ENCODE measurements at places on chromosomes 5 and 9.

- no peak for DNase-seq
Observed at GRCh38 chr5:119418606-119419100, 33.6 kb upstream of the HSD17B4 start.

DNA sequence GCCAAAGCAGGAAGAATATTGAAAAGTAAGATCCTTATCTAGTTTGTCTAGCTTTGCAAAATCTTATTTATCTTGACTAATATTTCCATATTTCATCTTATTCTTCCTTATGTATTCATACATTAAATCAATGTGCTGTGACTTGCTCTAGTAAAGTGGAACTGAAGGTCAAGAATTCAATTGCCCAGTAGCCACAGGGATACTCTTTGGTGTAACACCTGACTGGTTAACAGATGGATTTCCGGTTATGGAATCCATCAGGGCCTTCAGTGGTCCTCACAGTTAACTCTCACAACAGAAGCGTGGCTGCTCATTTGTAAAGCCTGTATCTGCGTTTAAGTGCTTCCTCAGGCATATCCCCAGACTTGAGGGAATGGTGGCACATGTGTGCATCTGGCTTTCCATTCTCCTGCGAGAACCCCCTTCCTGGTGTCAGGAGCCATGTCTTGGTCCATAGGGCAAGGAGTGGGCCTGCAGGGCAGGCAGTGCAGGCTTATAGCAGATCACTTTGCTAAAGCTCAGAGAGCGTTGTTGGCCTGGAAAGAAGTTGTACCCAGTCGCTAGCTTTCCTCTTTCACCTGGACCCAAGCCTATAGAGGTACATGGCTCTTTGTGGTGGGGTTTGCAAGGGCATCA lies 99.2 kb downstream of the HSPA4 start:
- no peak for DNase-seq

DNA sequence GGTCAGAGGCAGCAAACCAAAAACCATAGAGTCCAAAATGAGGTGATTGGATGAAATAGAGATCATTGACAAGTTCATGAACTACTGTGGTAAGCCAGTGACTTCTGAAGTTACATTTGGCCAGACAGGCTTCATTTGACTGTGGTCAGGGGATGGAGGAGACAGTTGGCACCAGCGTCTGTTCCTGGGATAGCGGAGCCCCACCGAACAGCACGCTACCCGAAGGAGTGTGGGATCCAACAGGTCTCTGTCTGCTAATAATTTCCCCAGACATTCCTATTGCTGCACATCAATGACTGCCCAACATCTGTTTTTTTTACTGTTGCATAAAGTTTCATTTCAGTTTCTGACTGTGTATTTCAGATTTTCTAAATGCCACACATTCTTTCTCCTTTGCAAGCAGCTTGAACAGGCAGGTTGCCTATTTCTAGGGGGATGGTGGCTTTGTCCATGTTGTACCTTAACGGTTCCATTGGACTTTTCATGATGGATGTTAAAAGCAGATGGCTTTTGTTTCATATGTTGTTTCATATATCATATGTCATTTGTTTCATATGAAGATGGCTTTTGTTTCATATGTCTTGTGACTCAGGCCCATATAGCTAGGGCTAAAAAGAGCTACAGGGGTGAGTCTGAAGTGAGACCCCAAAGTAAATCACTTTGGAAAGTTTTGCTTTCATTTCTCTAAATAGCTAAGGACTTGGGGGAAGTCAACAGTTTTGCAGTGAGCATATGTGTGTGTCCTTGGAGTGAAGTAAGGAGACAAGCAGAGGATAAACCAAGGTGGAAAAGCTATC lies 180.8 kb downstream of the GOLPH3 start:
- DNase-seq: no peak

- no peak for DNase-seq
Observed at GRCh38 chr5:125326150-125326510, 579.7 kb upstream of the ZNF608 start.

GRCh38 chr5:37839407-37840052 lies at the start of gene GDNF:
Gene GDNF, minus strand, starts transcription at chr5:37840041. Its CDS starts 5,245 bp downstream, at chr5:37834796.
- no peak for DNase-seq

DNA sequence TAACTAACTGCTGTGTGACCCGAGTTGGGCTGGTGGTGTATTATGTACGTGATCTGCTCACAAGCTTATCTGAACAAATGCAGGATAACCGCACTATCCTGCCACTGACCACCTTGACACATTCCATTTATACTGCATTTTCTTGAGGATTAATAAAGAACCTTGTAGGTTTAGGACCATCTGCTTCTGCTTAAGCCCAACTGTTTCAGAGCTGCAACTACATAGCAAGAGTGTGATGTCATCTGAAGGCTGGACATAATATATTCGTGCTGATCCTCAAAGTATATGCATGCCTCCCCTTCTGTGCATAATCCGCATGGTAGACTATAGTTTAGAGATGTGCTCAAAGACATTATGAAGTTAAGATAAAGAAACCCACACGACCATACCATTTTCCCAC lies 435.9 kb downstream of the BNC2 start:
- no peak for DNase-seq

DNA sequence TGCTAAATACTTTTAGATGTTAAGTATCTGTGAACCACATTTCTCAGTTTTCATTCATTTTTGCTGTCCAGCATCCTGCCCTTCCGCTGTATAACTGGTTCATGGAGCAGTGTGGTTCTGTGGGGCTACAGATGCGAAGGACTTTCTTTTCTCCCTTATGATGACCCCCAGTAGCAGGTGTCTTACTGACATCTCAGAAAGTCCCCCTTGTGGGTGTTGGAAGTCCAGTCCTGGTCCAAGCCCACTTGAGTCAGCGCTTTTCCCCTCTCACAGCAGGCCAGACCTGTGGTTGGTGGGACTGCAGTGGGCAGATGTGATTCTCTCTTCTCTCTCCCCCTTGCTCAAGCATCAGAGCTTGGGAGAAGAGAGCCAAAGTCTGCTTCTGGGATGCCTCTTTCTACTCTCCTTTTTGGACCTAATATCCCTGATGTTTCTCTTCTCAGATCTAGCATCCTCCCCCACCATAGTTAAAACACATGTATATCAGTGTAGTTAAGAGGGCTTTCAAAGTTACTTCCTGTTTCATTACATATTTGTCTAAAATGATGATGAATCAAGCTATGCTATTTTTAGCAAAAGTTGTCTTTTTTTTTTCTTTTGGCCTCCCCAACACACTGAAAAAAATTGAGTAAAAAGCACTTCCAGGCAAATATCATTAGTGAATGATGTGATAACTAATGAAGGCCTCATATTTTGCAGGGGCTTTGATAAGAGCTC lies 119.5 kb upstream of the ZNF618 start:
- no peak for DNase-seq

DNA sequence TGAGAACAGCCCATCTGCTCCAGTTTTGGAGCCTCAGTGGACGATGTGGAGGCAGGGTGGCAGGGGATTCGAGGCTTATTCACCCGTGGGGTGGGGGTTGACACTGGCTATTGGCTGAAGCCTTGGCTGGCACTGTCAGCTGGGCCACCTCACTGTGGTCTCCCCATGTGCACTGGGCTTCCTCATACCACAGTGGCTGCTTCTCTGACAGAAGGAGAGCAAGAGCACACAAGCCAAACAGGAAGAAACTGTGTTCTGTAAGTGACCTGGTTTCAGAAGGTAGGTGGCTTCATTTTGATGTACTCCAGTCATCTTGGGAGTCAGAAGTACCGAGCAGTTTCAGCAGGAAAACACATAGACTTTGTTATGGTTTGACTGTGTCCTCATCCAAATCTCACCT lies 24.7 kb upstream of the CTNND2 start:
- DNase-seq: no peak

DNA sequence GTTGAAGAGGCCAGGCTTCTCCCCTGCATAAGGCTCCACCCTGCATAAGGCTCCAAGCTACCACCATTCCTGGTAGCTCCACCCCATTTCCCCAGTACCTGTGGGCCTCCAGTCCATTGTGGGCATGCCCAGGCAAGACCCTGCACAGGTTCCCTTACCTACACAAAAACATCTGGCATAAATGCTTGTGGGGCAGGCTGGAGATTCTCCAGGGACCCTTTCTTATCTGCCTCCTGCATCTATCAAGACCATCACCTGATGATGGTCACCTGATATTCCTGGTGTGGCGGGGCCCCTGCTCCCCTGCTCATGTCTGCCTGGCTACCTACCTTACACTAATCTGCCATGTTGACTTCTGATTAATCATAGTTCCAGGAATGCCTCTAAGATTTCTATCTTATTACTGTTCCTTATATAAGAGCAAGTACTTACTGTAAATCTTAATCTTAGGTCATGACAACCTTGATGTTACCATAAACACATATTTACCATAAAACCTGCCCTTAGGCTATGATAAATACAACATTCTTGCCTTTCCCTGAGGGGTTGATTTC lies 41.0 kb downstream of the FGD3 start:
- no peak for DNase-seq

DNA sequence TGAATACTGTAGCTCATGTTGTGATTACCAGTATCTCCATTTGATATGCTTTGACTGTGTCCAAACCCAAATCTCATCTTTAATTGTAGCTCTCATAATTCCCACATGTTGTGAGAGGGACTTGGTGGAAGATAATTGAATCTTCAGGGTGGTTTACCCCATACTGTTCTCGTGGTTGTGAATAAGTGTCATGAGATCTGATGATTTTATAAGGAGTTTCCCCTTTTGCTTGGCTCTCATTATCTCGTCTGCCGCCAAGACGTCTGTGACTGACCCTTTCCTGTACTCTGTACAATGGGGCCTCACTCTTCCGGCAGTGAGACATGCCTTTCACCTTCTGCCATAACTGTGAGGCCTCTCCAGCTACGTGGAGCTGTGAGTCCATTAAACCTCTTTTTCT lies 59.3 kb downstream of the TRIO start:
- DNase-seq: peak; percentile 72

- no peak for DNase-seq
Observed at GRCh38 chr5:169788168-169788567, 151.1 kb downstream of the DOCK2 start.

- DNase-seq: no peak
Observed at GRCh38 chr5:79793722-79794121, 104.1 kb downstream of the CMYA5 start.

GRCh38 chr5:14146725-14147124 lies 3.6 kb downstream of the TRIO start:
- no peak for DNase-seq

DNA sequence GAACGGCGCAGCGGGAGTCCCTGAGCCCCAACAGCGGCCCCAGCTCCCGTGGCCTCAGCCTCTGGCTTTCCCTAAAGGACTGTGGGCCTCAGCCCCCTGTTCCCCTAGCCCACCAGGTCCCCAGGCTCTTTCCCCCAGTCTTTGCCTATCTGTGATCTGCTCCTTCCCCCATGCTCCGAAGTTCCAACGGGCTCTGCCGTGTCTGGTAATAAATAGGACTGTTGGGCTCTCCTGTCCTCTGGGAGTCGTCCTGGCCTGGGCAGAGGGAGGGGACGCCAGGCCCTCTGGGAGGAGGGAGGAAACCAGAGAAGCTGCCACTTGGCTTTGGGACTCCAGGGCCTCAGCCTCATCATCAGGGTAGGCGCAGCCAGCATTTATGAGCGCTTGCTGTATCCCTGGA lies 28.1 kb downstream of the ADGRD2 start:
- DNase-seq: no peak

- no peak for DNase-seq
Observed at GRCh38 chr5:38621840-38622437, 65.5 kb upstream of the LIFR start.

DNA sequence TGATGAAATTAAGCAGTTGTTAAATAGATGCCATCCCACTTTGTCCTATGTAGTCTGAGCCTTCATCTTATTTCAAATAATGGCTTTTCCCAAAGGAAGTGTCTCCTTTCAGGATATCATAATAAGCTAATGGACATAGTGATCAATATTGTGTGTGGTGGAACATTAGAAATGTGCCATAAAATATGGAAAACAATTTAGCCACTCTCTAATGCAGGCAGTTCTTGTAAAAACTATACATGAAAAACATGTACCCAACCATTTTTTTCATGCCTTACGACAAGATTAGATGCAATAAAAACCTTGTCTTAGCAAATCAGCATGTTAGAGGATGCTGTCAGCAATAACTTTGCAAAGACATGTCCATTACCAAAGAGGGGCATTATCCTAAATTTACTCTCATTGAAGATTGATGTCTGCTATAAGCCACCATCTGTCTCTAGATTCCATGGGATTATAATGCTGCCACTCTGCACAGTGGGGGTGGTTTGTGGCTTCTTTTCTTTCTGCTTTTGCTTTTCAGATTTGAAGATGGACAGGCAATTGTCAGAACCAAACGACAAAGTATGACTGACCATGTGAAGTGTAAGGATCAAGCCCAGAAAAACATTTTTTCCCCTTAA lies 724.0 kb upstream of the ZNF608 start:
- no peak for DNase-seq

GRCh38 chr9:112530751-112531205 lies 44.2 kb downstream of the KIAA1958 start:
- DNase-seq: no peak

- DNase-seq: no peak
Observed at GRCh38 chr5:61621202-61621650, 289.2 kb downstream of the ZSWIM6 start.

DNA sequence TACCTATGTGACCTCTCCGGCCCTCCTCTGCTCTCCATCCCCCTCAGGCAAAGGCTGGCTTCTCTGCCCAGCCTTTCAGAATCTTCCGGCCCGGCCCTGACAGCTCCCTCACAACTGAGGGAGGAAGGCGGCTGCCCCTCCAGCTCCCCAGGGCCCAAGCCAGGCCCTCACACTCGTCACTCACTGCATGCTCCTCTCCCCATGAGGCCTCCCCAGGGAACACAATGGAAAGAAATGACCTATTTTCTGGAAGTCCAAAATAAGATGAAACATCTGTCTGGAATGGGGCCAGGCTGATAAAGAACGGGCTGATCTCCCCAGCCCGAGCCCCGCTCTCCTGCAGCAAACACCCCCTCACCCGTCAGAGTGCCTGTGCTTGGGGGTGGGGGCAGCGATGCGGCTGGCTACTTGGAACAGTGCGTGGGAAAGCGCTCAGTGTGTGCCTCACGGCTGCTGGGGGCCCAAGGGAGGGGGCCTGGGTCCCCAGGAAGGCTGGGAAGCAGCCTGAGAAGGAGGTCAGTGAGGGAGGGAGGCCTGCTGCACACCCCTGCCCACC lies 11.3 kb downstream of the PDGFRB start:
- no peak for DNase-seq

- peak; percentile 85 for DNase-seq
Observed at GRCh38 chr5:100901821-100902341, 1.2 kb downstream of the ST8SIA4 start.

- DNase-seq: no peak
Observed at GRCh38 chr9:76562511-76562911, 103.5 kb downstream of the GCNT1 start.

DNA sequence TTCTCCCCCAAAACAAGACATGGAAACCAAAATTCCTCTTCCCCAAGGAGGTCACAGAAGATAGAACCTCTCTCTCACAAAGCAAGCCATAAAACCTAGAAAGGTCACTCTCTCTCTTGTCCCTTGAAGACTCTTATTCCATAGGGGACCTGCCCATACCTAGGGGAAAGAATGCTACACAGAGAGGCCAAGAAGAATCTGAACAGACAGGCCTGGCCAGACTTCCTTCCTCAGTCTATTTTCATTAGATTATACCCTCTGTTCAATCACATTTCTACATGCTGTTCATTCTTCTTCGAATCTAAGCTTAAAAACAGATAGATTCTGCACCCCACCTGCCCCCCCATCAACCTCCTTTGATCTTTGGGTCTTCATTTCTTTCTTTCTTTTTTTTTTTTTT lies 206.8 kb downstream of the TLE4 start:
- DNase-seq: no peak

GRCh38 chr9:85522459-85523092 lies 219.2 kb downstream of the AGTPBP1 start:
- no peak for DNase-seq

GRCh38 chr5:157584628-157585027 lies 9.1 kb upstream of the ADAM19 start:
- no peak for DNase-seq
